ENCODE measurements at places on chromosomes 13 and 19.

- DNase-seq: no peak
Measured at GRCh38 chr19:35054626-35055025, 13.1 kb downstream of the HPN start.

DNA sequence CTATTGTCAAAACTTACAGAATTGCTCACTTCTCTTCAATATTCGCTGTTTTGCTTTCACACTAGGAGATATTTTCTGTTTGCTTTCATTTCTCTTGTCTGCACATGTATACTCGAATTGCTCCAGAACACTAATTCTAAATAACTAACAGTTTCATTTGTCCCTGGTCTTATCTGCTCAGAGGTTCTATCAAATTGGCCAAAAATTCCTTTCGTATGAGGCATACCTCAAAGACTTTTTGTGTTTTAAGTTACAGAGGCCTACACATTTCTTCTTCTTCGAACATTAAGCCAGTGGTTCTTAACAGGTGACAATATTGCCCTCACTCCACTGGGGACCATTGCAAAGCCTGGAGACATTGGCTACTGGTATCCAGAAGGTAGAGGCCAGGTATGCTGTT, 1314.6 kb downstream of the EFNB2 start:
- DNase-seq: no peak

GRCh38 chr19:2727640-2727944, 6.4 kb upstream of the DIRAS1 start:
- no peak for DNase-seq

DNA sequence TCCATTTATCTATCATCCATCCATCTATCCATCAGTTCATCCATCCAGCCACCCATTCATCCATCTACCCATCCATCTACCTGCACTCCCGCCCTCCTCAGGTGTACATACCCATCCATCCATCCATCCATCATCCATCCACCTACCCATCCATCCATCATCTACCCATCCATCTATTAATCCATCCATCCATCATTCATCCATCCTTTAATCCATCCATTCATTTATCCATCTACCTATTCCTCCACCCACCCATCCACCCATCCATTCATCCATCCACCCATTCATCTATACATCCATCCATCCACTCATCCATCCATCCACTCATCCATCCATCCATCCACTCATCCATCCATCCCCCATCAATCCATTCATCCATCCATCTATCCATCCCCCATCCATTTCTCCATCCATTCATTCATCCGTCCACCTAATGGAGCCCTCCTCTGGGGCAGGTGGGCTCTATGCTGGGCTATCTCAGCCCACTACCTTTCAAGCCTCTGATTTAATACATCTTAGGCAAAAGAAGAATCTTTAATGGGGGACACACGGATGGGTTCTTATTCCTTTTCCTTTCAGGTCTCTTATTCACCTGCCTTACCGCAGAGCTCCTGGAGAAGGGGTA, 178.9 kb downstream of the URI1 start:
- DNase-seq: no peak

DNA sequence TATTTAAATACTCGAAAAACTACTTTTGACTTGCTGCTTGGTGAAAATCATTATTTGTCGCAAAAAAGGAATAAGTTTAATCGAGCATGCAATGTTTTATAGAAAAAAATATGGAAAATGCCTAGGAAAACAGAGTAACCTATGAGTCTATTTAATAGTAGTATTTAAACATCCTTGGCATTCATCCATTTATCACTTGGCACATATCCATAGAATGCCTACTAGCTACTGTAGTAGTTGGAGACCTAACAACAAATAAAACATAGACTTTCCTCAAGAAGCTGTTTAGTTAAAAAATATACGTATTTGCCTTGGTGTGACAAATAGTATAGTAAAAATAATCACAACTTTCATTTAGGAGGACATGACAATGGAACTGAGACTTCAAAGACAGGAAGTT, 302.1 kb downstream of the DIAPH3 start:
- DNase-seq: no peak

- no peak for DNase-seq
Measured at GRCh38 chr13:40181203-40181845, 485.1 kb downstream of the FOXO1 start.
